ENCODE measurements at places on chromosomes 11 and 22. TPM values are rescaled to one million over a fixed set of nuclear protein-coding genes. Genes with fewer than 3 reads are reported as not detected.

SERPIND1 gene
- not detected for total RNA-seq

GRCh38 chr11:126149759-126150625, 61.5 kb downstream of the RPUSD4 start:
- no peak for DNase-seq

OVOL1 gene
- total RNA-seq: 196 TPM

OR6A2 gene
- not detected for total RNA-seq

P2RX3 gene
- total RNA-seq: not detected

DNA sequence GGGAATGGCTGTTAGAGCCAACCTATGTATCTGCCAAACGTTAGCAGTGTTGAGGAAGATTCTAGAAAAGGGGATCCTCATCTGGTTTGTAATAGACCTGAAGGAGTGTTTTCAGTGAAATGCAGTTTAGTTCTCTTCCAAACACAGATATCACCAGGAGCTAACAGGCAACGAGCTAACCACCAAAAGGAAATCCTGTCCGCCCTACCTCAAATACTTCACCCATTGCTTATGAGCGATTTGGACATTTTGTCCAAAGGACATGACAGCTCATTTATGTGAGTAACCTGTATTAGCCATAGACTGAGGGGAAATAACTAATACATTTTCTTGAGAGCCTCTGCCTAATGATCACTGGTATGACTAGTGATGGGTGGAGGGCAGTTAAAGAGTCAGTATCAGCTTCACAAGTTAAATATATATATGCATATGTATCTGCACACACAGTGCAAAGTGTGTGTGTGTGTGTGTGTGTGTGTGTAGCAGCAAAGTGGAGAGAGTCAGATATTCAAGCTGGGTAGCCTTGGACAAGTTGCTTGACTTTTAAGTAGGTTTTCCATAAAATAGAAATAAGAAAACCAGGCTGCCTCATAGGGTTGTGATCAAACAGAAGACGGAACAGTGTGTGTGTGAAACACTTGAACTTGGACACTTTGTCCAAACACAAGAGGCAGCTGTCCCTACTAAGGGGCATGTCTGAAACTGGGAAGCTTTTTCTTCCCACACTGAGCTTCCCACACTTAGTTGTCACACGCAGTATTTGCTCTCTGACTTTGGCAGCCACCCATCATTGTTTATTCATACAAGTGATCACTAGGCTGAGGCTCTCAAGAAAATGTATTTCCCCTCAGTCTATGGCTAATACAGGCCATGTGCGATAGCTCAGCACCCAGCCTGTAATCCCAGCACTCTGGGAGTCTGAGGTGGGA, 940 bp upstream of the C11orf91 start:
- no peak for DNase-seq

DNA sequence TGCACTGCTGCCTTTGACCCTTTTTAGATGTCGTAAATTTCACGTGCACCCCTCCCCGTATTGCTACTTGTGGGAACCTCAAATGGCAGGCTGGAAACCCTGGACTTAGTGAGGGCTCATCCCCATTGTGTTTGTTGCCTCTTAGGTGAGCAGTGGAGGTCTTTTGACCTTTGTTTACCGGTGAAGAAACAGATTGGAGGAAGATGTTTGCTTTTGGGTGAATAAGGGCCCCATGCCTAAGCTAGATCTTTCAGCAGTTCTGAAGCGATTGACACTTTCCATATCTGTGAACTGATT, 782 bp downstream of the SMARCB1 start:
- DNase-seq: no peak

- DNase-seq: no peak
Observed at GRCh38 chr11:7300281-7300680, 48.6 kb downstream of the SYT9 start.

GRCh38 chr11:108788565-108789199, 123.8 kb downstream of the DDX10 start:
- no peak for DNase-seq

SYT13 gene
- total RNA-seq: 1.8 TPM

DNA sequence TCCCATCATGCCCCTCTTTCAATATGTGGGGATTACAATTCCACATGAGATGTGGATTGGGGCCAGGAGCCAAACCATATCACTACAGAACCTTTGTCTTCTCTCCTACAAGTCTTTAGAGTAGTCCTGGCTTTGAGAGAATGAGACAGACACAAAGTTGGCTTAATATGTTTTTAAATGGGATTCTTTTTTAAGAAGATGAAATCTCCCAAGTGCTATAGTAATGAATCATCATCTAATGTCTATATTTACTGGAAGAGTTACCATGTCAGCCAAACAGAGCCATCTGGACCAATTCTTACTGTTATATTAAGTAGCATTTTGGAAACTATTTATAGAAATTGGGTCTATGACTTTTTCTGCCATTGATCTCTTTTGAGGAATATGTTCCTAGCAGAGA, 38.1 kb upstream of the CARD18 start:
- no peak for DNase-seq

PLEKHA7 gene
- 23.6 TPM for total RNA-seq

SCGB2A2 gene
- total RNA-seq: 737 TPM

DNA sequence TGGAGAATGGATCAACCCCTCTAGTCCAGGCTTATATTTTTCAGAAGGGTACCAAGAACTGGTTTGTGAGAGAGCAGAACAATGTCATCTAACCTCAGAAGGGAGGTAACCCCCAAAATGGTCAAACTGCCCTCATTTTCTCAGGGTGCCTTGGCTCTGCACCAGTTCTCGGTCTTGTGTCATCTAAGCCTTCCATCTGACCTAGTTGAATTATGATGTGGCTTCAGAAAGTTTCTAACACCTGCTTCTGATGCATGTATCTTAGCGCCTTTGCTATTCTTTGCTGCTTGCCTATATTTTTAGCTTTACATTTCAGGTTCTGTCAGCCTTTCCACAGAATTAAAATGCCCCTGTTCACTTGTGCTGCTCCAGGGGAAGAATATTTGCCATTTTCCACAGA, 91.7 kb upstream of the E2F8 start:
- DNase-seq: no peak

DNA sequence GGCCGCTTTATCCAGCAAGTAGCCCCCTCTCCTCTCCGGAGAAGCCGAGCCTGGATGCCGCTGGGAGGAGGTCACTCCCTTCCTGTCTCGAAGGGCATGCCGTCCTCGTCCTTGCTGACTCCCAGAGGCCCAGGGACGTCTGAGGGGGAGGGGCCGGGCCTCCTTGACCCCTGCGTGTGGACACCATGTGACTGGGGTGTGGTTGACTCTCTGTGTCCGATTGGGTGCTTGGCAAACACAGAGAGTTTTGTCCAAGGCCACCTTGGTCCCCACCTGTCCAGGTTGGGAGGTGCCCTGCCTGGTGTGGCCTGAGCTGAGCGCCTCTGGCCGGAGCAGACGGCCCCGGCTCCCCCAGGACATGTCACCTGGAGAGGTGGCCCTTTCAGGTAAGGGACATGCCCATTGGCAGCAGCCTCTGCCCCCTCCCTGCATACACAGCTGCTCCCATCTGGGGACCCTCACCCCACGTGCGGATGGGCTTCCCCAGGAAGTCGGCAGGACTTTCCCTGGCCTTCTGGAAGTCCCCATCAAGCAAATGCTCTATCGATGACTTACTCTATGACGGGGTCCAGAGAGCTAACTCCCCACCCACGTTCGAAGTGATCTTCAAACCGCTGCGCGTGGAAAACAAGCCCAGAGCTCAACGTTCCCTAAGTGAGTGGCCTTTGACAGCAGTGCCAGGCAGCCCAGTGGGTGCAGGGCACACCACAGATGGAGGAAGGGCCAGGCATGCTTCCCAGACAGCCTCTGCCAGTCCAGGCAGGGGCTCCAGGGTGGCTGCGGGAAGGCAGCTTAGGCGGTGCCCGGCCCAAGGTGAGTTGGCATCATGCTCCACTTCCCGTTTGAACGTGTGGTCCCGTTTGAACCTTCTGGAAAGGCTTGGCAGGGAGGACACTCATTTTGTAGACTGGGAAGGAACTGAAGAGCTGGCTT, at the start of gene SMIM38:
Gene SMIM38, plus strand, starts transcription at position 634 of the 933 bp plus-strand sequence. CDS start 1,912 bp downstream, outside the sequence.
- no peak for DNase-seq

- DNase-seq: peak; percentile 61
Observed at GRCh38 chr22:32473388-32473952, 1.1 kb upstream of the FBXO7 start.

DNA sequence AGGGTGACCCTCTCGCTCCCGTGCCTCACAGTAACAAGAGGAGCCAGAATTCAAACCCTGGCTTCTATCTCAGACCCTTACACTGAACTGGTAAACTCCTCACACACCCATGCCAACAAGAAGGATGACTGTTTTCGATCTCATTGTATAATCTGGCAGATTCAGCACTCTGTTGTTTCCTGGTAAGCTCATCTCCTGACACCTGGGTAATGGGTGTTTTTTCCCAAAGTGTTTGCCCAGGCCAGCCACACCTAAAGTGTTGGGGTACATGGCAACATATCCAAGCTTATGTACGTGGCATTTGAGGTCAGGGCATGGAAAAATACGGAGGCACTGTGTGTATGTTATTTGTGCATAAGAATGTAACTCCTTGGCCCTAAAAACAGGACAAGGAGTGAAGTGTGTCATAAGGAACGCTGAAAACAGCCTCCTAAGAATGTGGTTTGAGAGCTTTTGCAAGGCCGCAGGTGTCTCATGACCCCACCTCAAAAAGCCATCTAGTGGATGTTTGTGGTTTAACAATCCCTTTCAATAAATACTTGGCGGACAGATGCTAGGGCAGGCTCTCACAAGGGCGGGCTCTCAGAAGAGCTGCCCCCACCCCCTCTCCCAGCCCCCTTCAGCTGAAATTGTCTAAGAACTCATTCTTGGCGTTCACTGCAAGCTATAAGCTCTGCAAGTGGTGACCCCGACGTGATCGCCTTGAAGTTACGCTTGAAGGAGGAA, at the start of gene MS4A15:
Gene MS4A15, plus strand, starts transcription at position 561 of the 726 bp plus-strand sequence. CDS start 6,867 bp downstream, outside the sequence.
- DNase-seq: no peak

DNA sequence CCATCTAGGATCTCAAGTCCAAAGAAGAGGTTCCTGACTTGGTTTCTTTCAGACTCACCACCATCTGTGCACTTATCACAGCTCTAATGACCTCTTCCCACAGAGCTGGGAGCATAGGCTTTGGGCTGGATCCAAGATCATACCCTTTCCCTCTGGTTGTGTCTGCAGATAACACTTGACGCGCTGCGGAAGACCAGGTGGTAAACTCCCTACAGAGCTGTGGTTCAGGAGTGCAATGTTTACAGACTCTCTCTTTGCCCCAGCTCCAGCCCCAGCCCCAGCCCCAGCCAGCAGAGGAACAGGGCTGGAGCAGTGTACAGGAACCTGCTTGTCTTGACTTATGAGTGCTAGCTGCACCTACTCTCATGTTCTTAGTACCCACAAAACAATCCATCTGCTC, 274.4 kb upstream of the SYN3 start:
- DNase-seq: no peak

DNA sequence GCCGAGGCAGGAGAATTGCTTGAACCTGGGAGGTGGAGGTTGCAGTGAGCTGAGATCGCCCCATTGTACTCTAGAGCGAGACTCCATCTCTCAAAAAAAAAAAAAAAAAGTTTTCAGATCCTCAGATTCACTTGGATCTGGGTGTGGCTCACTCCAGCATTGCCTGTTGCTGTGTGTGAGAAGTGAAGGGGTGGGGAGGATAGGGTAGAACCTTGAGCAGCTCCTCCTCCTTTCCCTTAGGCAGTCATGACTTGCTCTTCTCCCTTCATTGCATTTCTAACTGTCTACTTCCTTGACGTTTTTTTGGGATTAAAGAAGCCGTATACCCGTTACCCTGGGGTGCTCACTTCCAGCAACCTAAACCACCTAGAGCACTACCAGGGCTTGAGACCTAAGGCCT, 63.1 kb upstream of the YWHAH start:
- DNase-seq: no peak

OMP gene
- total RNA-seq: not detected

TRAPPC4 gene
- 75.0 TPM for total RNA-seq

DNA sequence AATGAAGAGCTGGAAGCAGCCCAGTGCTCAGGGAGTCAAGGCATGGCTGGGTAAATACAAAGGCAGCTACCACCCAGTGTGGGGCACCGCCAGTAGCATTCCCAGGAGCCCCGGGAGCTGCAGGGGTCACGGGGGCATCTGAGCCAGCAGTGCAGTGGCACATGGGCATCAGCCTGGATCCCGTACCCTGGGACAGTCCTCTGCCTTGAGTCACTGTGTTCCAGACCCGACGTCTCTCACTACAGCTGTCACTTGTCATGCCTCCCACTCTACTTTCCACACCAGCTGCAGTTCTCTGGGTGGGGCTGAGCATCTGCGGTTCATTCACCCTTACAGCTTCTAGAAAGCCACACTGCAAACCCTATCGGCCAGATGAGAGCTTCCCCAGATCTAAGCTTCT, 29.6 kb downstream of the DHCR7 start:
- no peak for DNase-seq

GRCh38 chr11:8671651-8672062, 10.8 kb downstream of the TRIM66 start:
- DNase-seq: peak; percentile 61

MS4A6A gene
- total RNA-seq: 6.9 TPM

DNA sequence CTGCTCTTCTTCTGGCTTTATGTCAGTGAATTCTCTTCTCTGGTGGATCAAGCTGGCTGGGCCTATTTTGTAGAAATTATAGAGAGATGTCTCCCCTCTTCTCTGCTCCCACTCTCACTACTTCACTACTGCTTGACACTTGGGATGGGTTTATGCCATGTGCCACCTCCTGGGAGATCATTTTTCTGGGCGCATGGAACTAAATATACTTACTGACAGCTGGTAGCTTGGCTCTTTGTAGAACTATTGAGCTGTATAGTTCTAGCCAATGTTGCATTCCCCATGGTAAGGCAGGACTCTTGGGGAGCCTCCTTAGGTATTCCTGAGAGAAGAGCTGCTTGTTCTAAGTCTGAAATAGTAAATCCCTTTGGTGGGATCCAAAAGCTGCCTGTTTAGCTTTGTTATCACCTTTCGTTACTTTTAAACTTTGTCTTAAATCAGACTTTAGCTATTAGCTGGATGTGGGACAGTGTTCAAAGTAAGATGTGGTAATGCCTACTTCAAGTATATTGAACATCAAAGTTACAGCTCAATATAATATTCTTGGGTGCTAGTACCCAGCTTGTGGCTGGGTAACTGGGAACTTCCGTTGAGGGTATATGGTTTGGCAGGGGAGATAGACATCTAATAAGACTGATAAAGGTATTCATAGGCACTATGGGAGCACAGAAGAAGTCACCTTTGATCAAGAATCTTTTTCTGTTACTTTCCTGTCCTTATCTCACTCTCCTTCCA, 87.5 kb upstream of the RRM1 start:
- no peak for DNase-seq

GRCh38 chr11:1205987-1206331, 16.9 kb upstream of the MUC5B start:
- peak; percentile 25 for DNase-seq
